Occipital lobe (tissue), 3 donors: ENCODE measurements at places on chromosomes 3 and 15. TPM values are rescaled to one million over a fixed set of nuclear protein-coding genes. Genes with fewer than 3 reads are reported as not detected.

DNA sequence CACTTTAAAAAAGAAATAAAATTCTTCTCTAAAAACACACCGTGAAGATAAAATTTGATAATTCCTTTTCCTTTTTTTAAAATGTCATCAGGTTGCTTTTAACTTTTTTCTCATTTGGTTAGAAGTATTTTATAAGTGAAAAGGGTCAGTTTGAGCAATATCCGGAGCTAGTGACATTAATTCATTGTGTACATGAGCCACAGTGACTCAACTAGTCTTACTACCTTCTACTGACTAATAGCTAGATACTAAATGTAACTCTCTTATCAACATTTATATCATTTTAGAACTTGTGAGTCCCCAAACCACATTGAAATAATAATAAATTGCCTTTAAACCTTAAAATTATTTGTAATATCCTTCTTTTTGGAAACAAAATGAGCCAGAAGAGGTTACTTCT is 101.2 kb upstream of the ZBTB20 start:
- DNase-seq = no peak

- no peak for DNase-seq
These were observed 5.2 kb downstream of the MEIS2 start for GRCh38 chr15:37094915-37095711.

DNA sequence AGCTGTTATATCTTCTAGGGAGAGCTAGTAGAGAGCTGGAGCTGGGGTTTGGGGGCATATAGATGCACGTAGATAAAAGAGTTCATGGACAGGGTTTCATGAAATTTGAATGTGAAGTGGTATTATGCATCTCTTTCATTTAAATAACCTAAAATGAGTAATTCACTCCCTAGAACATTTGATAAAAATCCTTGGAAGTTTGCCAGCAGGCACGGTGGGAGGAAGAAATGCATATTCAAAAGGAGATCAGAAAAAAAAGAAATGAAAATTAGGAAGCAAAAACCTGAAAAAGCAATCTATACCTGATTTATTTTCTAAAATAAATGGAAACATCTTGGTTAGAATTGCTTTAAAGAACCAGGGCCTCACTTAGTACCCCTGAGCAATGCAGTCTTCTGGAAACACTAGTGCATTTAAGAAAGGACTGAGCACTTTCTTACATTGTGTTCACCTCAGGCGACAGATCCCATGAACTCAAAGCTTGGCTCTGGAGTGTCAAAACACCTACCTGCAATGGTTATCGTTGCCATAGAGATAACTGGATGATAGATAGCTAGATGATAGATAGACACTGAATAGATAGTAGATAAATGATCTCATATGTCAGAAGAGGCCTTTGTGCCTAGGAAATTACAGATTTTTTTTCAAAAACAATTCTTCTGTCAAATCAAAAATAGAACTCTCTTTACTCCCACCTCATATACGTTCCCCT is 458.6 kb upstream of the THRB start:
- no peak for DNase-seq

DNA sequence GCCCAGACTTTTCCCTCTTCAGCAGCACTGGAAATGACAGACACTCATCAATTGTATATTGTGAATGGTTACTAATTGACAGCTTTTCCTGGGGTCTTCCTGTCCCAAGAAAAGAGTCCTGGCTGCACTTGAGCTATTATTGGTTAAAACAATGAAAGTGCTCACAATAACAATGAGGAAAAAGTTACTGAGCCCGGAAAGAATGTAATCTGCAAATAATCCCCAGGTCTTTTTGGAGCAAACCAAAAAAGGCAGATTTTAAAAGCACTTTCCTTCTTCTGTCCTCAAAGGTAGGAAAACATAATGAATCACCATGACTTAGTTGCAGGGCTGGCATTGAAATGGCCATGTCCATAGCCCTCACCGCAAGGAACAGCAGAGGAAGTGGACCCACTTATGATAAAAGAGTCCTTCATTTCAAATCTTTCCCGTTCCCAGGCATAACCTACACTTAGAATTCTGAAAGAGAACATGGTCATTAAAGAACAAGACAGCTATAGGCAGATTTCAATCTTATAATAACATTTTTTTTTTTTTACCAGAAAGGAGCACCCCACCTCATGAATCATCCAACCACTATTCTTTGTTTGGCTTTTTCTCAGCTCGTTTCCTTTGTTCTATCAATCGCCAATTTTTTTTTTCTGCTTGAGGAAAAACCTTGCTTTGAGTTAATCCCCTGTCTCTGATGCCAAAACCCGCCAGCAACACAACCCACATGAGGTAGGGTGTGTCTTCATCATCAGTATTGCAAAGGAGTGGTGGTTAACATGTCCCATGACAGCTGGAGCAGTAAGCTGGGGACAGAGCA is 35.5 kb upstream of the ATP1B3 start:
- no peak for DNase-seq

DNA sequence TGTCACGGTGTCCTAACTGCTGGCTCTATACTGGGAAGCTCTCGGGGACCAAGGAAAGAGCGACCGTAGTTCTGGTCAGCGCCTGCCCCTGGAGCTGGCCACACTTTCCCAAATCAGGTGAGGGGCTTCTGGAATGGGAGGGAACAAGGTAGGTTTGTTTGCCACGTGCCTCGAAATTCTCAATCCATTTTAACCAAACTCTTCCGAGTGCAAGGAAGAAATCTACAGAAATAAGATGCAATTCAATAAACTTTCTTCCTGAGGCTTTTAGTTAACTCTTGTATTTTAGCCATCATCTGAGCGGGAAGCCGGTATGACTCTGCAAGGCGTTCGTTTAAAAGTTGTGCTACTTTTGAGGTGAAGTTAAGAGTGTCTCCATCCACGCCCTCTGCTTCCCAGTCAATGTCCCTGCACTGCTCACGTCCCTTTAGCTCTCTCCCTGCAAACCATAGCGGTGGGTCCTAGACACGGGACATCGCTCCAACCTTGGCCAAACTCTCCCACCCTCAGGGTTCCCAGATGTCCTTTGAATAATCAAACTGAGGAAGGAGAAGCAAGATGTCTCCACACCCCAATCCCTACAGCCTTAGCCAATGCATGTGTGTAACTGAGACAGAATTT is 597 bp downstream of the AGTR1 start:
- DNase-seq = no peak

Gene AMT
- 0.62 TPM for total RNA-seq

Gene KLHL18
- total RNA-seq = 26.5 TPM

DNA sequence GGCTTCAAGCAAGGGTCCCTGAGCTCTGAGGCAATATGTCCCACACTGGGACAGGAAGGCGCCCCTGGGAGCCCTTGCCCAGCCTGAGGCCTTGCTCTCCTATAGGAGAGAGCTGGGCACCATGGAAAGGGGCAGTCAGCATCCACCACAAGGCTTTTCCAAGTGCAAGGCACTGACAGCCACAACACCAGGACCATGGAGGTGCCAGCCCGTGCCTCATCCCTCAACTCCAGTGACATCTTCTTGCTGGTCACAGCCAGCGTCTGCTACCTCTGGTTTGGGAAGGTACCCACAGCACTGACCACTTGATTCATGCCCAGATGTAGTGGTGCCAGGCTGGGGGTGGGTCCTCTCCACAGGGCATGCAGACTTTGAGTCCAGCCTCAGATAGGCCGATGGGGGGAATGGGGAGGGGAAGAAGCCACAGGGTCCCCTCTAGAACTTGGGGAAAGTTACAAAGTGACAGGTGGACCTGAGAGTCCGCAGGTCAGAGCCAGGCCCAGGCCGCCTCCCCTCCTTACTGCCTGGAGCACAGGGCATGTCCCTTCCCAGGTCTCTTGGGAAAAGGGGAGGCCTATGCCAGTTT is 11.8 kb downstream of the VILL start:
- no peak for DNase-seq

- DNase-seq = no peak
These were observed 237.1 kb downstream of the RYR3 start for GRCh38 chr15:33547876-33548275.

DNA sequence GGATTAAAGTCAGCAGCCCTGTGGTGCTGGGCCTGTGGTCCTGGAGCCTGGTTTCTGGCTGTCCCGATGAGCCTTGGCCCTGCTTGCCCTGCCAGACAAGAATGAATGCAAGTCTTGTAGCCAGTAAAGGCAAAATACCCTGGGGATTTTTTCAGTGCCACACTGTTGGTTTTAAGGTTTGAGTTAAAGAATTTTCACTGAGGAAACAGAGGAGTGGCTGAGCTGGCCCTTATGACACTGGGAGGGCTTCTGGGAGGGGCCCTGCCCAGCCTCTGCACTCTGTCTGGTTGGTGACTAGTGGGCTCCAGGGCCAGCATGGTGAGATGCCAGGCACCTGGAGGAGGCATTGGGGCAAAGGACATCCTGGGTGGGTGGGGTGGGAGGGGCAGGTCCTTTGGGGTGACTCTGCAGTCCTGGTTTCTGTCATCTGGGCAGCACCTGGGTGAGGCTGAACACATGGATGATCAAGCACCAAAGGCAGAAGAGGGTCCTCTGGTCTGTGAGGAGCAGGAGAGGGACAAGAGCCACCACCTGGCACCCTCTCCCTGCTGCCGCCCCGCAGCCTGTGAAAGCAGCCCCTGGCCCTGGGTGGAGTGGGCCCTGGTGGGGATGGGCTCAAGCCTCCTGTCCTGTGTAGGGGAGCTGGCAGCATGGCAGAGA is 12.5 kb upstream of the PLA2G4E start:
- no peak for DNase-seq

Gene LRRC31
- total RNA-seq = not detected

DNA sequence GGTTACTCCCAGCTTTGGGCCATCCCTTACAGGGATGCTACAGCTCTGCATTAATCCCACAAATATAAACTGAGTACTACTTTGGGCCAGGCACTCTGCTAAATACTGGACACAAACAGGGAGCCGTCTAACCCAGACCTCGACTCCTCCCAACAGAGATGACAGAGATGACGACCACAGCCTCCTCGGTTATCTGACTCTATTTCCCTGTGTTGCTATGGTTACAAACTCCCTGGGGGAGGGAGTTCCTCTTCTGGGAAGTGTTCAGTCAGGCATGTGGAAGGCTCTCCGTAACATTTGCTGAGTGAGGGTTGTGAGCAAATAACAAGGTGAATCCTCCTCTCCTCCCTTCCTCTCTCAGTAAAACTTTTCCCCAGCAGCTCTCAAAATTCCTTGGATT is 6.7 kb upstream of the CMTM7 start:
- no peak for DNase-seq

DNA sequence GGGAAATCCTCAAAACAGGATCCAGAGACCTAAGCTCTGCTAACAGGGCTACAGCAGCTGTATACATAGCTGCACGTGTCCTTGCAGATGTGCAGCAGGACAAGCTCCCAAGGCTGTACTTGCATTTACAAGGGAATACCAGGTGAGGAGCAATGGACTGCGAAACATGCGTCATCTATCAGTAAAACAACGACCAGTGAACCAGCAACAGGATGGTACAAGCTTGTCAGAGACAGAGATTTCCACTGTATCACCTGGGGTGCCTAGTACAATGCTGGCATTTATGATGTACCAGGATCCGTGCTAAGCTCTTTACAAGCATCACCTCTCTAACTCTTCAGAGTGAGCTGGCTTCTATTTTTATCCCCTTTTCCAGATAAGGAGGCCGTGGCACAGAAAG is 227.3 kb downstream of the FOXP1 start:
- DNase-seq = no peak

Gene TMEM207
- not detected for total RNA-seq

Gene SNRPN
- 175 TPM for total RNA-seq
